ENCODE measurements at places on chromosomes 11 and 22.

- DNase-seq = no peak
Measured at GRCh38 chr11:121892131-121892681, 223.8 kb downstream of the BLID start.

- no peak for DNase-seq
Measured at GRCh38 chr22:18044548-18045271, 20.3 kb upstream of the MICAL3 start.

DNA sequence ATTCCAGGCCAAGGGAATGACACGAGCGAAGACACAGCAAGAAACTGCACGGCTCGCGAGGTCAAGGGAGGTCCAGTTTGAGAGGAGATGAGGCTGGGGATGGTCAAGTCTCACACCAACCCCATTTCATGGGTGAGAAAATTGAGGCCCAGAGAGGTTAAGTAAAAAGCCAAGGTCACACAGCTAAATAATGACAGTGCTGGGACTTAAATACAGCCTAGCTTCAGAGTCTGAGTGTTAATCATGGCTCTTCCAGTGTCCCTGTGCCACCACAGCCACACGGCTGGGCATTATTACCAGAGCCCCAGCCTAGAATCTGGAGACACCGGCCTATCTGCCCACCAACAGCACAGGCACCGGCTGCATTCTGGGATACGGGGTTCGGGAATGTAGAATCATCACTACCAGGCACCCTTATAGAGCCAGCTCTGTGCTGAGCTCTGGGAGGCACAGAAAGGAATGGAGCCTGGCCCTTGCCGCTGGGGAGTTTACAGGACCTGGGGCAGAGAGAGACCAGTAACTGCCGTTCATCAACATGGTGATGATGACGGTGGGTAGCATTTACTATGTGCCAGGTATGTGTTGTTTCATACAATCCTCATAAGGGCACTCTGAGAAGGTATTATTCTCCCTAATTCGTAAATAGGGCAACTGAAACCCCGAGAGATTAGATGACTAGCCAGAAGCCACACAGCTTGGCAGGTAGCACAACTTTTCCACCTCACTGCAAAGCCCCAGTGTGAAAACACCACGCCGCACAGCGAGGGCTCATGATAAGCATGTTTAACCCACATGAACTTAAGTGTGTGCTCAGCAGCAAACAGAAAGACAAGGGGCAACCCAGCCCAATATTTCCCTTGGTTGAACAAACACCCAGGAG, 51.8 kb downstream of the CD6 start:
- DNase-seq = no peak

DNA sequence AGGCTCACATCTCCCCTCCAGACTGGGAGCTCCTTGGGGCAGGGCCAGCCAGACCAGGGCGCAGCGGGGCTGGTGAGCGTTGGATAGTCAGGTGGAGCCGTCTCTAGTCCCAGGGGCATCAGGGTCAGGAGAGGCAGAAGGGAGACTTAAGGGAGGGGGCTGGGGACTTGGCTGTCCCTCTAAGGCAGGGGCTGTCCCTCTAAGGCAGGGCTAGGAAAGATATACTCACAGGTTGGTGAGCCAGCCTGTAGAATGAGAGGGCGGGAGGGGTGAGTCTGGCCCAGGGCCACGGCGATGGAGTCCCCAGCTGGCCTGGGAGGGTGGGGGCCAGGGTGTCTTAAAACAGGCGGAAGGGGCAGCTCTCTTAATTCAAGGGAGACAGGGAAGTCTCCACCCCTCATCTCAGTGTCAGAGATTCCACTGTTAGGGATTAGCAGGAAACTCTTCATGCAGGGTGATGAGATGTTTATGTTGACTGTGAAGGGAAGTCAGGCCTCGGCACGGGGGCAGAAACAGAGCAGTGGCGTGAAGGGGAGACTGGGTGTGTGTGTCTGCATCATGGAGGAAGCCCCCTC, 11.3 kb downstream of the P2RY2 start:
- DNase-seq = no peak

DNA sequence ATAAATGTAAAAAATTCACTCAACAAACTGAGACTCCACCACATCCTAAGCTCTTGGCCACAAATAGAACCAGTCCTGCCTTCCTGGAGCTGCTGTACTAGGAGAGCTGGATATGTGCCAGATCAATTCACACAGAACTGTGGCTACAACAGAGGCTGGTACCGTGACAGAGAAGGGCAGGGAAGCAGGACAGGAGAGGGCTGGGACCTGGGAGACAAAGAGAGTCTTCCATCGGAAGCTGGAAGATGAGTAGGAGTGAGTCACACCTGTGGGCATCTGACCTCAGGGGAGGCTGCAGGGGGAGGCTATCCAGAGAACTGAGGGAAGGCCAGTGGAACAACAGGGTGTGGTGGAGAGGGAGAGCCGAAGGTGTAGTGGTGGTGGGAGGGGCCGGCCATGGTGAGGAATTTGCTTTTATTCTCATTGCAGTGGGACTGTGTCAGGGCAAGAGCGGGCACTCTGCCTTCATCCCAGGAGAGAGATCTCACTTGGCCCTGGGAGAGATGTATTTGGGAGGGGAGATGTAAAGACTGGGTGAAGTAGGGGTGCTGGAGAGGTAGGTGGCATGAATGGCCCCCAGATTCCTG, 1.9 kb upstream of the LTBP3 start:
- no peak for DNase-seq

DNA sequence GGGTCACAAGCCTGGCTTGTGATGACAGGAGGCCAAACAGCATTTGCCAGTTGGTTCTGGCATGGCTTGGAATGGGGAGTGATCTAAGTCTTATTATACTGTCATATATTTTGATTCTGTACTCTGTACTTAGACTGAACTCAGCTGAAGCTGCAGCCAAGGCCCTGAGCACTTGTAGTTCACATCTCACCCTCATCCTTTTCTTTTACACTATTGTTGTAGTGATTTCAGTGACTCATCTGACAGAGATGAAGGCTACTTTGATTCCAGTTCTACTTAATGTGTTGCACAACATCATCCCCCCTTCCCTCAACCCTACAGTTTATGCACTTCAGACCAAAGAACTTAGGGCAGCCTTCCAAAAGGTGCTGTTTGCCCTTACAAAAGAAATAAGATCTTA, 843 bp downstream of the OR56B1 start:
- DNase-seq = no peak

DNA sequence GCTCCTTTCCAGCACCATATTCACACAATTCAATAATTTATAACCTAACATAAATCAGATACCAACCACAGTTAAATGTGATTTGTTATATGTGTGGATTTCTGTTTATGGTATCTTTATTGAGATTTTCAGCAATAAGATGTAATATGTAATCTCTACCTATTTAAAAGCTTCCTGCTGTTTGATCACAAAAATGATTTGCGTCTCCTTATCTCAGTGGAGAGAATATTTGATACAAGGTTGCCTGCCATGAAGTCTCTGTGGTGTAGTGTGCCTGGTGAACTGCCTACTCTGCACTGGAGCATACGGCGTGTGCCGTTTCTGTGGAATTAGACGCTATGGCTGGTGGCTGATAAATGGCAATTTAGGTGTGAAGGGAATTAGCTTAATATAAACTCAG, 741.1 kb downstream of the NELL1 start:
- no peak for DNase-seq

DNA sequence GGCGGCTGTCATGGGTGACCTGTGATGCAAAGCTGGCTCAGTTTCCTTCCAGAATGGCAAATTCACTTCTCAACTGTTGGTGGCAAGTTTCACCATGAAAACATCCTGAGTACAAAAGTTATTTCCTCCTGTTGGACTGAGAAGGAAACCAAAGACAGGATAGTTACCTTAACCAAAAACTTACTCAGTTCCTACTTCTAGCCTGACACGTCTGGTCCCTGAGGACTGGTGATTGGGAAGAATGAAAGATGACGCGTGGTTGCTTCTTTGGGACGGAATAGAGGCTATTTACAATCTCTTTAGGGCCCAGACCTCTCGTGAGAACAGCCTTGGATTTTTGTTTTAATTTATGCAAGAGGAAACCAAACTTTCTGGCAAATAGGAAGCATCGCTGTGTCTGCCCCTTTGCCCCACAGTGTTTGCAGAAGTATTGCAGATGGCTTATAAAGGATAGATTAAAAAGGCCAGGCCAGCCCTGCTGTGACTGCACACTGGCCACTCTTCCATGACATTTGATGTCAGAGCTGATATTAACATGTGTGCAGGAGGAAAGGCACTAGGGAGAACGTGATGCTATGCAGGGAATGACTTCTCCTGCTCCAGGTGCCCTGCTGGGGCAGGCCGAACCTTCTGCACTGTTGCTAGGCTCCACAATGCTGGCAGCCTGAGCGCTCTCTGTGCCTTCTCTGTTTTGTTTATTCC, 7.6 kb downstream of the VPS26B start:
- DNase-seq = no peak

GRCh38 chr11:69683764-69684333, 8.7 kb upstream of the LTO1 start:
- no peak for DNase-seq

DNA sequence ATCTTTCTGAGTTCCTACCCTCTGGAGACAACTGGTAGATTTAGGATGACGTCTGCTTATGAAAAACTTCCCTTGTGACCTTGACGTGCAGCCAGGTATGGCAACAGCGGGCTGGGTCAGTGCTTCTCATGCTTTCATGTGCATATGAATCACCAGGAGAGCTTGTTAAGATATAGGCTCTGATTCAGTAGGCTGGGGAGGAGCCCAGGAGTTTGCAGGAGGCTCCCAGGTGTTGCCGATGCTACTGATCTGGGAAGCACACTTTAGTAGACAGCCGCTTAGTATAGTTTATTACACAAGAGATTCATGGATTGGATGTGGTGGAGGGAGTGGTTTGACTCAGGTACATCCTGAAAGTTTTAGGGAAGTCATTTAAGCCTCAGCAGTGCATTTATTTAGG, 23.8 kb downstream of the DIXDC1 start:
- no peak for DNase-seq

DNA sequence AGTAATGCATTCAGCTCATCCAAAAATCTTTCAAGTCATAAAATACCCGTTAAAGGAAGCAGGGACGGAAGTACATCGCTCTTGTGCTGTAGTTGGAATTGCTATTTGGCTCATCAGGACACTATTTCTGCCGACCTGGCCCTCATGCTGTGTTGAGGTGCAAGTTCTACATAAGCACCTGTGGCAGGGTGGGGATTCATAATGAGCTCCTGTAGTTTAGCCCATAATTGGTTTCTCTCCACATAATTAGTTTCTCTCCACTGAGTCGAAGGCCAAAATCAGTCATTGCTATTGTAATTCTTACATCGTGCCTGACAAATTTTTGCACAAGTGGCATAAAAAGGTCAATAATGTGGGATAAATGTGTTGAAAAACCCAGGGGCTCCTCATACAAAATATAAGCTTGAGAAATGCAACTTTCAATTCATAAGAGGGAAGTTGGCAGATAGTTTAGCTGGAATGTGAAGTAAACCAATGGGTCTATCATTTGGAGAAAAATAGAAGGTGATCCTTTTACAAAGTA, 14.9 kb upstream of the ISX start:
- no peak for DNase-seq

DNA sequence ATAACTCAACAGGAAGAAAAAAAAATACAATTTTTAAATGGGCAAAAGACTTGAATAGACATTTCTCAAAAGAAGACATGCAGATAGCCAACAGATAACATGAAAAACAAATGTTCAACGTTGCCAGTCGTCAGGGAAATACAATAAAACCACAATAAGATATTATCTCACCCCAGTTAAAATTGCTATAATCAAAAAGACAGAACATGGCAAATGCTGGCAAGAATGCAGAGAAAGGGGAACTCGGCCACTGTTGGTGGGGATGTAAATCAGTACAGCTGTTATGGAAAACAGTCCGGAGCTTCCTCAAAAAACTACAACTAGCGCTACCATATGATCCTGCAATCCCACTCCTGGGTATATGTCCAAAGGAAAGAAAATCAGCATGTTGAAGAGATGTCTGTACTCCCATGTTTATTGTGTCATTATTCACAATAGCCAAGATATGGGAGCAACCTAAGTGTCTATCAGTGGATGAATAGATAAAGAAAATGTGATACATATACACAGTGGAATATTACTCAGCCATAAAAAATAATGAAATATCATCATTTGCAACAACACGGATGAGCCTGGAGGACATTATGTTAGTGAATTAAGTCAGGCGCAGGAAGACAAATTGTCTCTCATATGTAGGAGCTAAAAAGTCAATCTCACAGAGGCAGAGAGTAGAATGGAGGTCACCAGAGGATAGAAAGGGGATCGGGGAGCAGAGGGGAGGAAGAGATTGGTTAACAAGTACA, 12.2 kb upstream of the CYTH4 start:
- no peak for DNase-seq

DNA sequence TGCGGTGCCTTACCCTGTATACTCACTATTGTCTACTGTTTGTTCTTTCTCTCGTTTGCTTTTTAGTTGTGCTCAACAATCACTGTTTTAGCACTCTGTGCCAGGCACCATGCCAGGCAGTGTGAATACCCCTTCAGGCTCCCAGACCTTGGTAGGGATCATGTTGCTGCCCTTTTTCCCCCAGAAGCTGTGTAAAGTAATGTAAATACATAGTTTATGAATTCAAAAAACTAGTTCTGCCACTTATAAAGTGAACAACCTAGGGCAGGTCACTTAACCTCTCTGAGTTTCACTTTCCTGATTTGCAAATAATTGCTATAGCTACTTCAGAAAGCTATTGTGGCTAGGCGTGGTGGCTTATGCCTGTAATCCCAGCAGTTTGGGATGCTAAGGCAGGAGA, 81.0 kb upstream of the CTSC start:
- no peak for DNase-seq

DNA sequence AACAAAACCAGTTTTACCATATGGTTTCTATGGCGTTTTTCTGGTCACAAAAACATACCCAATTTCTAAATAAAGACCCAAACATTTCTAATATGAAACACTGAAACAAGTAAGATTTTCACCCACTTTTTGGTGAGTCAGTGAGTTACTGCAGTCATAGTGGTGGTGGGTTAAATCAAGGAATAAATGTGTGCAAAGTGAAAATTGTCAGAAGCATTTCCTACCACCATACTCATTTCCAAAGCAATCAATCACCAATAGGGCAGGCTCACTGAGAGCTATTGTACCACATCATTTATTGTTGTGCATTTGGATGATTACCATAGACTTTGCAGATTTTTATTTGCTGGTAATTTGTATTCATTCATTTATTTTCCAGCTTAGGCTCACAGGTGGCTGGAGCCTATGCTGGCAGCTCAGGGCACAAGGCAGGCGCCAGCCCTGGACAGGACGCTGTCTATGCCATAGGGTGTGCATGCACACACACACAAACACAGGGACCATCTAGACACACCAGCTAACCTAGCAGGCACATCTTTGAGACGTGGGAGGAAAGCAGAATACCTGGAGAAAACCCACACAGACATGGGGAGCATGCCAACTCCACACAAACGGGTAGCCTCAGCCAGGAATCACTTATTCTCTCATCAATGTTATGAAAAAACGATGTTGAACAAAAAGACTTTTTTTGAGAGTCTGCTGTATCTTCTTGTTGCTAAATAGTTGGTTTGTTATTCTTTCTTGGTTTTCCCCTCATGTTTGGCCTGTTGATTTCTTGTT, 5.1 kb downstream of the FAM118B start:
- DNase-seq = no peak

Measured in CD4-positive, alpha-beta T cell (primary cell).